Retina (tissue), 1 donor: ENCODE measurements at places on chromosomes 6 and 20.

DNA sequence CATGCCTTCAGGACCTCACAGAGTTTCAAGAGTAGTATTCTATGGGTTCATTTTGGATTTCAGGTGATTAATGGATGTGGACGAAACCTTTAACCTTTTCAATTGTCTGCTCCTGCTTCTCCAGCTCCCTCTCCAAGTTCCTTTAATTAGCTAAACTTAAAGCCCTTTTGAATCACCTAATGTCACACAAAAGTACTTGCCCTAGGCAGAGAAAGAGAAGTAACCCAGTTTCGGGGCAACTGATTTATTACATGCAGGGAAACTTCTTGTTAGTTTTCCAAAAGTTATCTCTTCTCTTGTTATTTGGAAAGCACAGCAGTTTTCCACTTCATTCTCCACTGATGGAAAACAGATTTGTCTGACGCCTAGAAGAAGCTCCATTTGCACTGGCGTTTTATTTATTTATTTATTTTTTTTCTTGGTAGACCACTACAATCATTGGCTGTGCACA, 407.7 kb upstream of the JARID2 start:
- DNase-seq: no peak

- no peak for DNase-seq
Observed at GRCh38 chr6:30635834-30636233, 9.2 kb downstream of the ATAT1 start.

DNA sequence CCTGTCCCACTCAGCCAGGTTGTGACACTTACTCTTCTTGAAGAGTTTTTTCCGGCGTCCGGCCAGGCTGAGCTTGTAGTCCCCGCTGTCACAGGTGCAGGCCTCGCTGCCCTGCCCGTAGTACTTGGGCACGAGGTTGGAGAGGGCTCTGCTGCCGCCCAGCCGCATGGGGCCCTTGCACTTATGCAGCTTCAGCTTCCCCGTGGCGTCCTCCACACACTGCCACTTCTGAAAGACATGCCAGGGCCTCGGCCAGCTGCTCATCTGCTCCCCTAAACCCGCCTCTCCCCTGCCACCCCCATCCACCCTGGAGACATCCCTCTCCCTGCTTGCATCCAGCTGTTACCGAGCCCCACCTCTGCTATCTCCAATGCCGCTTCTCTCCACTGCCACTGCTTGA, 113.1 kb downstream of the SULF2 start:
- no peak for DNase-seq

GRCh38 chr6:42369568-42369967, 82.2 kb downstream of the TRERF1 start:
- no peak for DNase-seq

DNA sequence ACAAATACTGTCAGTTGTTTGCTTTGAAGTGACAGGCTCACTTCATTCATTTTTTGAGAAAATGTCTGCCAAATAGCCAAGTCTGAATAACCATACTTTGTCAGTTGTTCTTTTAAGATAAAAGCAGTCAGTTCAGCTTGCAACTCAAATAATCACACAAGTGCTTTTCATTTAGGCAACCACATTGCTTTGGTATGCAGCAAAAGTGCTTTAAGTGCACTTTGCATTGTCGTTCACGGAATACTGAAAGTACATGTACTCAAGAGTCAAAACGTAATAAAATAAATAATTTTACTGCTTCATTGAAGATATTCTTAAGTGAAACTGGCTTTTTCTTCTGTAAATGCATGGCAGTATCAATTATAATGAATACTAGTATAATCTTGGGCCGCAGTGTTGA, 107.2 kb downstream of the MMS22L start:
- no peak for DNase-seq

GRCh38 chr6:39339096-39339867, 16.8 kb upstream of the KCNK16 start:
- no peak for DNase-seq

DNA sequence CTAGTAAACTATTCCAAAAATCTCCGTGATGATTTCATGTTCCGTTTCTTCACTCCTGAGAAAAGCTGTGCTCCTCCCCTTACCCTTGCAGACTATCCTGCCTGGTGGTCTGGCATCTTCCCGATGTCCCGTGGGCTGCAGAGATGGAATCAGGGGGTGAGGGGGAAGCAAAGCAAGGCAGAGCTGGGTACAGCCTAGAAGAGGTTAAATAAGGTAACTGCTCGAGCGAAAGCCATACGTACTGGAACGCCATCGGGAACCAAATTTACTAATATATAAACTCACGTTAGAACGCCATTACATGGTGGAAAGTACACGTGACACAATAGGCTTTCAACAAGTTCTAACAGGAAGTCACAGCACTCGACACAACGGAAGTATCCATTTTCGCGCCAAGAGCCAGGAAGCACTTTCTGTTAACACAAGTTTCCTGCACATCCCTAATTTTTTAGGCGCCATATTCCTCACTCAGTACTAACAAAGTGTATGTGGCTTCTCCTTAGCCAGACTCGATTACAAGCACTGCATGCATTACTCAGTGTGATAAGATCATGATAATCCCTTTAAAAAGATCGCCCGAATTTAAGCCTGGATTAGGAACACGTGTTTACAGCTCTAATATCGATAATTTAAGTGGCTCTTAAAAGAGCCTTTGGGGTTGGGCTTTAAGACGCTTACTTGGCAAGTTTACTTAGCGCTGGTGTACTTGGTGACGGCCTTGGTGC, 101.6 kb upstream of the PRSS16 start:
- DNase-seq: peak; percentile 88
